Effector memory CD4-positive, alpha-beta T cell (primary cell): ENCODE measurements at places on chromosomes 6 and 20.

- no peak for DNase-seq
- no peak overlapping the region for H3K4me3 ChIP-seq
- peaks cover 4% of the 10 kb centered on the region for H3K4me1 ChIP-seq
- H3K27me3 ChIP-seq, result no peaks in the 10 kb centered on the region
Observed at GRCh38 chr20:478949-479429, 16.7 kb upstream of the TBC1D20 start.

GRCh38 chr6:5968817-5969734 lies 37.6 kb downstream of the NRN1 start:
- no peaks in the 10 kb centered on the region for H3K27me3 ChIP-seq
- no peak overlapping the region for H3K27ac ChIP-seq
- no peak overlapping the region for H3K4me3 ChIP-seq
- no peak for DNase-seq
- H3K36me3 ChIP-seq, result no peaks in the 10 kb centered on the region

- DNase-seq, result no peak
- H3K36me3 ChIP-seq, result no peaks in the 10 kb centered on the region
- H3K4me1 ChIP-seq, result no peaks in the 10 kb centered on the region
- no peak overlapping the region for H3K27ac ChIP-seq
- no peaks in the 10 kb centered on the region for H3K27me3 ChIP-seq
Observed at GRCh38 chr6:124943658-124944057, 18.6 kb upstream of the RNF217 start.

DNA sequence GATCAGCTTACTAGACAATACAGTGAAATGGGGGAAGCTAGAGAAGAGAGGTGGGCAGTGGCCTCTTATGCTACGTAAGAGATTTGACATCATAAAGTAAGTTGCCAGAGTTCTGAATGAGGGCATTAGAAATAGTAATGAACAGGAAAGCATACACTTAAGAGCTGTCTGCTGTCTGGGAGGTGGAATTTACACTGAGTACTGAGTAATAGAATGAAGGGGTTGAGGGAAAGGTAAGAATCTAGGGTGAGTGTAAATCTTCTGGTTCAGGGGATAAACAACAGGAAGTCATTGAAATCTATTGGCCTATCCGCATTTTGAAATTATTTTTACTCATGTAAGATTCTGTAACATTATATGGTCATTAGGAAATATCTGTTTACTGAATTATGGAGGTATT lies 35.8 kb downstream of the HLA-DMB start:
- H3K4me3 ChIP-seq, result no peak overlapping the region
- H3K27ac ChIP-seq, result no peak overlapping the region
- no peaks in the 10 kb centered on the region for H3K36me3 ChIP-seq

- H3K27ac ChIP-seq, result no peak overlapping the region
- H3K36me3 ChIP-seq, result no peaks in the 10 kb centered on the region
- H3K4me1 ChIP-seq, result no peaks in the 10 kb centered on the region
- no peak overlapping the region for H3K4me3 ChIP-seq
Observed at GRCh38 chr6:129263176-129263575, 380.2 kb downstream of the LAMA2 start.

DNA sequence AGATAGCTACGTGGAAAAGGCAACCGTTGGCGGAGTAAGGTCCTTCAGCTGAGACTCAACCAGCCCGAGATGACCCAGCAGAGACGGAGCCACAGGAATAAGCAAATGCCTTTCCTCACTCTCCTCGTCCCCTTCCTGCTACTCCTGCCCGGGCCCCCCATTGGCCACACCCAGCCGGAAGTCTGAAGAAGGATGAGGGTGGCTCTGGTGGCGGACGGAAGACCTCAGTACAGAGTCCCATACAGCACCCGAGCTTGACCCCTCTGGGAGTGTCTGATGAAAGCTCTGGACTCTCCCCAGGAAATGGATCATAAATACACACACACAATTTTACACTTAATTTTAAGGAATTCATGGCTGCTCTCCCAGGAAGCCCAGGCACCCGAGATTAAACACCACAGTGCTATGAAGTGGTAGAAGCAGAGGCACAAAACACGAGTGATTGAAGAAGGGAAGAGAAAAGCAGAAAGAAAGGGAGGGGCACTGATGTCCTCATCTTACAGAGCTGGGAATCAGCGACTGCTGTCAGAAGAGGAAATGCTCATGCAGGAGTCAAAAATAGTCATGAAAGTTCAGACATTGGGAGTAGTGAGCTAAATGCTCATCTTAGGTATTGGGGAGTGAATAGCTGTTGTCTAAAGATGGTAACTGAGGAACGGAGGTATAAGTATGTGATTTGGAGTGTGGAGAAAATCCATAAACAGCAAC lies 125.6 kb downstream of the BANF2 start:
- H3K36me3 ChIP-seq, result no peaks in the 10 kb centered on the region
- H3K27me3 ChIP-seq, result no peaks in the 10 kb centered on the region
- no peak overlapping the region for H3K4me3 ChIP-seq
- H3K27ac ChIP-seq, result no peak overlapping the region
- DNase-seq, result no peak

DNA sequence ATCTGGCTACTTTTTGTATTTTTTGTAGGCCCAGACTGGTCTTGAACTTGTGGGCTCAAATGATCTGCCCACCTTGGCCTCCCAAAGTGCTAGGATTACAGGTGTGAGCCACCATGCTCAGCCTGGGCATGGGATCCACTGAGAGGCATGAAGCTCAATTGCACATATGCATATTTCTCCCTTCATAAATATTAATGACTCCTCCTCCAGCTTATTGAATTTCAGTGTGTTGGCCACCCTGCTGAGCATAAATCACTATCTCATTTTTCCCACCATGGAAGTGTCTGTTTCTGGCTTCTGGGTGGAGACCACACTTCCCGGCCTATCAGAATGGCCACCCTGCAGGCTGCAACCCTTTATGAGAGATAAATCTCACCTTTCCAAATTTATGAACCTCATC lies 53.6 kb upstream of the KIF16B start:
- H3K27ac ChIP-seq, result no peak overlapping the region
- H3K4me1 ChIP-seq, result no peaks in the 10 kb centered on the region
- no peaks in the 10 kb centered on the region for H3K27me3 ChIP-seq

GRCh38 chr6:20034408-20034769 lies 177.9 kb downstream of the MBOAT1 start:
- no peaks in the 10 kb centered on the region for H3K4me1 ChIP-seq
- DNase-seq, result no peak
- H3K27ac ChIP-seq, result no peak overlapping the region
- H3K27me3 ChIP-seq, result peaks cover 4% of the 10 kb centered on the region

- no peaks in the 10 kb centered on the region for H3K36me3 ChIP-seq
- H3K4me1 ChIP-seq, result no peaks in the 10 kb centered on the region
- no peak overlapping the region for H3K27ac ChIP-seq
- H3K4me3 ChIP-seq, result no peak overlapping the region
Observed at GRCh38 chr20:51327251-51327841, 215.2 kb downstream of the NFATC2 start.

- H3K4me1 ChIP-seq, result no peaks in the 10 kb centered on the region
- H3K4me3 ChIP-seq, result no peak overlapping the region
- no peaks in the 10 kb centered on the region for H3K27me3 ChIP-seq
Observed at GRCh38 chr6:16306334-16306733, 67.9 kb downstream of the GMPR start.

DNA sequence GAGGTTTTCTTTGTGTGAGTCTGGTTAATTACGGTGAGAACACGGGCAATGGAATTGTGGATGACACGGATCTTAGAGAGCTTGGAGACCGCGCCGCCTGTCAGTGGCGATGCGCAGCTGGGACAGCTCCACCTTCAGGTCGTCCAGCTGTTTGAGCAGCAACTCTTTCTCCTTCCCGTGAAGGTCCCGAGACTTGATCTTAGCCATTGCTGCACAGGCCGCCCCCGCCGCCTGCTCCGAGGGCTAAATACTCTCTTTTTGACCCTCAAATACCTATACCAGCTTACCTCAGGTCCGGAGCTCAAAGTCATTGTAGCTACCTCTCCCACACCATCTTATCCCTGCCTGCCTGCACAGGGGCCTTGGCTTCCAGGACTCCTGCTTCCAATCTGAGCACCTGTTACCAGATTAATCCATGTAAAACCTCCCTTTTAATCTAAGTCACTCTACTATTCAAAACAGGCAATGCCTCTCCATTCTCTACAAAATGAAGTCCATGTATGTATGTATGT lies 100.2 kb downstream of the PREP start:
- no peaks in the 10 kb centered on the region for H3K4me1 ChIP-seq
- no peak overlapping the region for H3K4me3 ChIP-seq
- no peaks in the 10 kb centered on the region for H3K36me3 ChIP-seq
- H3K27me3 ChIP-seq, result no peaks in the 10 kb centered on the region
- H3K27ac ChIP-seq, result no peak overlapping the region
- DNase-seq, result no peak

- H3K4me1 ChIP-seq, result no peaks in the 10 kb centered on the region
- no peaks in the 10 kb centered on the region for H3K27me3 ChIP-seq
- no peak overlapping the region for H3K4me3 ChIP-seq
- no peak overlapping the region for H3K27ac ChIP-seq
- H3K36me3 ChIP-seq, result no peaks in the 10 kb centered on the region
Observed at GRCh38 chr20:20611167-20611566, 101.3 kb downstream of the RALGAPA2 start.
